ENCODE measurements at places on chromosomes 3 and 15.

- no peak for DNase-seq
Measured at GRCh38 chr15:60325905-60326304, 71.9 kb downstream of the ANXA2 start.

DNA sequence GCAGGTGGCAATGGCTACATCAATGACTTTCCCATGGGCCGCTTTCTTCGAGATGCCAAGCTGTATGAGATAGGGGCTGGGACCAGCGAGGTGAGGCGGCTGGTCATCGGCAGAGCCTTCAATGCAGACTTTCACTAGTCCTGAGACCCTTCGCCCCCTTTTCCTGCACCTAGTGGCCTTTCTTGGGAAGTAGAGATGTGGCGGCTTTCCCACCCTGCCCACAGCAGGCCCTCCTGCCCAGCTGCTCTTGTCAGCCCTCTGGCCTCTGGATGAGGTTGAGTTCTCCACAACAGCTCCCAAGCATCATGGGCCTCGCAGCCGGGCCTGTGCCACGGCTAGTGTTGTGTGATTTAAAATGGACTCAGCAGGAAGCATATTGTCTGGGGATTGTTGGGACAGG is 12.5 kb downstream of the IVD start:
- no peak for DNase-seq

- DNase-seq: peak; percentile 90
Measured at GRCh38 chr3:44861412-44862225, at the start of gene TMEM42. Gene TMEM42 (plus strand): TSS chr3:44861912. CDS start chr3:44861925, 13 bp downstream.

DNA sequence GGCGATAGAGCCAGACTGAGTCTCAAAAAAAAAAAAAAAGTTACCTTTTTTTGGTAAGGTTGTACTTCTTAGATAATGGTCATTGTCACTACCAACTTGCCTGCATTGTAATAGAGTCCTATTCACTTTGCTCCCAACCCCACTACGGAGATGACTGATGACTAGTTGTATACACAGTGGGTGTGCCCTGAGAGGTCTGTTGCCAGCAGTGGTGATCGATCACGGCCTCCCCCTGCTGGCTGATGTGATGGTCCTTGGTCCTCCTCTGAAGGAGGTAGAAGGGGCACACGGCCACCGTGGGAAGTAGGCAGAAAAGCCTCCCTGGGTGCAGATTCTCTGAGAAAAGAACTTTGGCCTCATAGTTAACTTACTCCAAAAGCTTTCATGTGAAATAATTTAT is 10.7 kb downstream of the GCNT3 start:
- peak; percentile 35 for DNase-seq

- DNase-seq: peak; percentile 51
Measured at GRCh38 chr3:99825004-99825640, 7.5 kb downstream of the CMSS1 start.

GRCh38 chr3:58837856-58838255 is 171.3 kb upstream of the FAM3D start:
- peak; percentile 44 for DNase-seq

GRCh38 chr3:149269687-149270086 is 48.1 kb upstream of the CP start:
- no peak for DNase-seq

DNA sequence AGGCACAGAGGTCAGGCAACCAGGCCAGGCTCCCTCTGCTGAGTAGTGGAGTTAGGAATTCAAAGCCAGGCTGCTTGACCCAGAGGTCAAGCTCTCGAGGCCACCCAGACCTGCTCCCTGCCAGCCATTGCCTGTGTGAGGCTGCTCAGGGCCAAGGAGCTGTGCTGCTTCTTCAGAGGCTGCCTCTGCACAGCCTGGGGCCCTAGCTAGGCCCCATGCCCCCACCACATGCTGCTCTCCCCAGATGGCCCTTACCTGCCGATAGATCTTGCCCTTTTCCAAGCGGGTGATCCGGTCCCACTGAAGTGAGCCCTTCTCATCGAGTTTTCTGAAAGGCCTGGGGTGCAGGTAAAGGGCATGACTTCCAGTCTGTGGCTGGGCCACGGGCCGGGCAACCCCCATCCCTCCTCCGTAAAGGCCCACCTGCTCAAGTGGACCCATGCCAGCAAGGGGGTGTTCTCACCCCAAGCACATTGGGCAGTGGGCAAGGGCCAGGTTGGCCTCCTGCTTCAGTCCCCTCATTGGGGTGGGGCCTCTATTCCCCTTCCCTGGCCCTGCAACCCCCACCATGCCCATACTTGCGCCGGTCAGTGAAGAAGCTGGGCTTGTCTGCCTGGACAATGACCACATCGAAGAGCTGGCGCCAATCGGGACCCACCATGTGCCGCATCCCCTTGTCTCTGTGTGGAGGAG is 6.5 kb downstream of the NT5DC2 start:
- DNase-seq: no peak

- no peak for DNase-seq
Measured at GRCh38 chr15:51908316-51908715, 63.3 kb downstream of the LEO1 start.

GRCh38 chr3:173732237-173732636 is 334.7 kb downstream of the NLGN1 start:
- DNase-seq: peak; percentile 40

- no peak for DNase-seq
Measured at GRCh38 chr15:42734076-42734672, 2.8 kb downstream of the CDAN1 start.

DNA sequence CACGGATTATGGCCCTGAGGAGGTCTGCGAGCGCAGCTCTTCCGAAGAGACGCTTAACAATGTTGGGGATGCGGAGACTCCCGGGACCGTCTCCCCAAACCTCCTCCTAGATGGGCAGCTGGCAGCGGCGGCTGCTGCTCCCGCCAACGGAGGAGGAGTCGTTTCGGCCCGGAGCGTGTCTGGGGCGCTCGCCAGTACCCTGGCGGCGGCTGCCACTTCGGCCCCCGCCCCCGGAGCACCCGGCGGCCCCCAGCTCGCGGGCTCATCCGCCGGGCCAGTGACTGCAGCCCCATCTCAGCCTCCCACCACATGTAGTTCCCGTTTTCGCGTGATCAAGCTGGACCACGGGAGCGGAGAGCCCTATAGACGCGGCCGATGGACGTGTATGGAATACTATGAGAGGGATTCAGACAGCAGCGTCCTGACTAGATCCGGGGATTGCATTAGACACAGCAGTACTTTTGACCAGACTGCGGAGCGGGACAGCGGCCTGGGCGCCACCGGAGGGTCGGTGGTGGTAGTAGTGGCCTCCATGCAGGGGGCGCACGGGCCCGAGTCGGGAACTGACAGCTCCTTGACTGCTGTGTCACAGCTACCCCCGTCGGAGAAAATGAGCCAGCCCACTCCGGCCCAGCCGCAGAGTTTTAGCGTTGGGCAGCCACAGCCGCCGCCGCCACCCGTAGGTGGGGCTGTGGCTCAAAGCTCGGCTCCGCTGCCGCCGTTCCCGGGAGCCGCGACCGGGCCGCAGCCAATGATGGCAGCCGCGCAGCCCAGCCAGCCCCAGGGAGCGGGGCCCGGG is 1.6 kb downstream of the TSC22D2 start:
- peak; percentile 68 for DNase-seq

DNA sequence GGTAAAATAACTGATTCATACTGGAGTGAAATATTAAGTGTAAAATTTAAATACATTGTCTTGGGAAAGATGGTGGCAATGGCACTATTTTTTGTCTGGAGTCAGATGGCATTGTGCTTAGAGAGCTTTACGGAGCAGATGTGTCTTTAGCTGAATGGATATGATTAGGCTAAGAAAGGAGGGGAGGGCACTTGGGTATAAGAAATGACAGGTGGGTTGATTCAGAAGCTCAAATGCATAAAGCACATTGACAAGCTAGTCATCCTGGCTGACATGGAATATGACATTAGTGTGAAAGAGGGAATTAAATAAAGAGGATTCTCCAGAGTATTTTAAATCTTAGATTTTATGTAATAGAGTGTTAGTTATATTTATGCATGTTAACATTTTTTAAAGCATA is 570.1 kb upstream of the CBLB start:
- no peak for DNase-seq

- no peak for DNase-seq
Measured at GRCh38 chr3:16204751-16205150, 30.3 kb downstream of the GALNT15 start.

- no peak for DNase-seq
Measured at GRCh38 chr3:41794748-41795589, 166.9 kb downstream of the ULK4 start.

DNA sequence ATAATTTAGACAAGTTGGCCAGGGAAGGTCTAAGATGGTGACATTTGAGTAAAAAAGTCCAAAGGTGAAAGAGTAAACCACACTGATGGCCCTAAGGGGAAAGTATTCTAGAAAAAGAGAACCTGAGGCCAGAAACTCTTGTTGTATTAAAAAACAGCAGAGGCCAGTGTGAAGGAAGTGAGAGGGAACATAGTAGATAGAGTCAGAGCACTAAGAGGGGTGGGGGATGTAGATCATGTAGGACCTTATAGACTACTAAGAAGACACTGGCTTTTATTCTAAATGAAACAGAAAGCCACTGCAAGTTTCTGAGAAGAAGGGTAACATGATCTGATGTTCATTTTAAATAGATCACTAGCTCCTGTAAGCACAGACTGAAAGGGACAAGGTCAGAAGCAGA is 14.5 kb downstream of the POLQ start:
- no peak for DNase-seq

GRCh38 chr3:3196148-3196861 is 16.8 kb upstream of the CRBN start:
- DNase-seq: no peak

GRCh38 chr3:8629151-8630021 is 15.2 kb downstream of the SSUH2 start:
- DNase-seq: peak; percentile 60

DNA sequence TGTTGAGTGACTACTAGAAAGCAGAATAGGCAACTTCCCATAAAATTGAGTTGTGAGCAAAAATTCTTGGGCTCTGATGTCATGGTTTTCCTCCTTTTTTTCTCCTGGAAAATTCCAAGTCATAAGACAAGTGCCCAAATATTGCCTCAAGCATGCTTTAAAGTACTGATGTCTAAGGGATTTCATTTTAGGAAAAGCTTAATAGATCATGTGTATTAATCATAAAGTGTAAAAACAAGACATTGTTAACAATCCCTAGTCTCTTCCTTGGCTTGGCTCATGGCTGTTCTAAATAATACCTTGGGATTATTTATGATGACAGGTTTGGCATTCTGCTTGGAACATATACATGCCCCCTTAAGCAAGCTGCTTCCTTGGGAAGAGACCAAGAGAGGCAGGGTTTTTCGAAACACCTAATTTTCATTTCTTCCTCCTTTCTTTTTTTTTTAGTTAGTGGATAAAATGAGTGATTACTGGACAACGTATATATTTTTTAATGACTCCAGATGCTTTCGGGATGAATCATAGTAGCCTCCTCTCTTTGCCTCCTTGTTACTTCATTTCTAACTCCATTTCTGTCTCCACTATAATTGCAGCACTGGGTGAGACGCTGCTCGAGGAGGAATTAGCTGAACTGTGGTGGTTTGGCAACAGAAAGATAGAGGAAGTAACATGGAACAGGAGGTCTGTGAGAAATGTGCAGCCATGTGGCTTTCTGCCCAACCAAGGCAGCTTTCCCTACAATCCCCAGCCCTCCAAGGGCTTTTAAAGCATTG is 104.9 kb downstream of the TPRG1 start:
- DNase-seq: peak; percentile 99

- no peak for DNase-seq
Measured at GRCh38 chr15:59330649-59331048, 42.0 kb downstream of the MYO1E start.

- DNase-seq: no peak
Measured at GRCh38 chr15:85477061-85477460, 96.7 kb downstream of the AKAP13 start.

- DNase-seq: no peak
Measured at GRCh38 chr15:71338827-71339542, 223.7 kb downstream of the THSD4 start.

DNA sequence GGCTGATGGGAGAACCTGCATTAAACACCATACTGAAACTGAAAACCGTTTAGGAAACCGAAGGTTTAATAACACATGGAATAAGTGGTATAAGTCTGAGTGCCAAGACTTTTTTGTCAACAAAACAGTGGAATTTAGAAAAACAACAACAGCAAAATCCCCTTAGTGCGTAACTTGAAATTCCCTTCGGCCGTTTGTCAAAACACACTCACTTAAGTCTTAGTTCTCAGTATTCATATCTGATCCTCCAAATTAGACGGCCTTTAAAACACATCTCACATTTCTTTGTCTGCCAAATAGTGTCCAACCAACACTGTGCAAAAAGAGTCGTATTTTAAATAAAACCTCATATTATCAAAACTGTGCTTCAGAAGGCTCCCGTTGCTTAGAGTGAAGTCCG is 64.5 kb downstream of the LRCH3 start:
- DNase-seq: no peak

DNA sequence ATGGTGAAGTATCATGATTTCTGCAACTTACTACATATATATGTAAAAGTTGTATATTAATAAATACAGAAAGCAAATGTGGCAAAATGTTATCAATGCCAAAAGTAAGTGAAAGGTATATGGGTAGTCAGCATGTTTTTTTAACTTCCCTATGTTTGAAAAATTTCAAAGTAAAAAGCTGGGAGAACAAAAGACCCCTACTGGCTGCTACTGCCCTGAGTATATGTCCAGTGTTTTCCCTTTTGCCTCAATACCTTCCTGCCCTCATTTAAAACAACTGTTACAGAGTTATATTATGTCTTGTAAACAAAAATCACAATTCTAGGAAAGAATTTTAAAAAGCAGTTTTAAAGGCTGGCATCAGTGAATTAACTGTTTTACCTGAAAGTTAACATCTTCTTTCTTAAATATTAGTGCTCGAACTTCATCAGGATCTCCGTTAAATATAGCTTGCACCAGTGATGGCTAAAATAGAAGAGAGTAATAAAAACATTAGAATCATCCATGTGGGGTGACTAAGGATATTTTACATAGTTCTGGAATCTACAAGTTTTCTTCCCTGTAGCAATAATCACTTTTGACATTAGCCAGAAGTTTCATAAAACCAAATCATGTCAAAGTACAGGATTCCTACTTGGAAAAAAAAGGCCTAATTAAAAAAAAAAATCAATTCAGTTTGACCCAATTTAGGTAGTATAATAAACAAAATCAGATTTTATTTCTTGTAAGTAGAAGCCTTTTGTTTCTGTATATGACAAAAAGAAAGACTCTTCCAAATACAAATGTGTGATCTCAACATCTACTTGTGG is 2.7 kb downstream of the ANKRD28 start:
- no peak for DNase-seq

DNA sequence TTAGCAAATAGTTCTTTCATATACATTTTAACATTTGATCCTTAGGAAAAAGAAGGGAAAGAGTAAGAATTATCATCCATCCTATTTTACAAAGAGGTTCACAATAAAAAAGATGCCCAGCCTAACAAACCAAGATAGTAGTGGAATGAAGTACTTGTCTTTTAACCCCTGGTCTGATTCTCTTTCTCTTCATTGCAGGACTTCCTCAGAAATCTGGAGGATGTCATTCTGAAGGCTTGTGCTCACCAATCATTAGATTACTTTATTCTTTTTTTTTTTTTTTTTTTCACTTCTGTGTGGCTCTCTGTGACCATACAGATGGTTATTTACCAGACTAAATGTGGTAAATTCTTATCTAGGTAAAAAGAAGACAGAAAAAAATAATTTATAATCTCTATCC is 7.0 kb downstream of the HDGFL3 start:
- DNase-seq: no peak

GRCh38 chr15:32651229-32651837 is 9.8 kb downstream of the SCG5 start:
- DNase-seq: peak; percentile 80

GRCh38 chr3:32996048-32996754 is 44.8 kb downstream of the CCR4 start:
- no peak for DNase-seq

All from fibroblast of skin of right biceps (primary cell).